ENCODE measurements at places on chromosomes 6 and 20.

GRCh38 chr6:7959453-7959852 is 48.9 kb upstream of the TXNDC5 start:
- no peak for DNase-seq

GRCh38 chr20:36919715-36920333 is 31.7 kb downstream of the SAMHD1 start:
- peak; percentile 66 for DNase-seq

DNA sequence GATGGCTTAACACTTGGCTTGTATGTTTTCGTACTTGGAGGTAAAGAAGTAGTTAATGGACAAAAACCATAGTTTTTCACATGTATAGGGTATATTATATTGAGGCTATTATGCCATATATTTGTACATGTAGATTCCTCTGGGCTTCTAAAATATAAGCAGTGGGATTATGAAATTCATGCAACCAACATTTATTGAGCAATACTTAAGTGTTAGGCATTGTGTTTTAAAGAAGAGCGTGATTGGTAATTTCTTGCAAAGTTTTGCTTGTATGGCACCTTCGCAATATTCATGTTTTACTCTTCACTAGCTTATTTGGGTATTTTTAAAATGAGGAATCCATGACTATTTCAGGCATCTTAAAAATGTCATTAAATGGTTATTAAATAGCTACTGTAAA is 2.5 kb downstream of the TULP4 start:
- DNase-seq, result no peak

- peak; percentile 47 for DNase-seq
These were observed 42.2 kb downstream of the GFOD1 start for GRCh38 chr6:13445005-13445743.

GRCh38 chr20:41608606-41609005 is 9.6 kb downstream of the CHD6 start:
- no peak for DNase-seq

DNA sequence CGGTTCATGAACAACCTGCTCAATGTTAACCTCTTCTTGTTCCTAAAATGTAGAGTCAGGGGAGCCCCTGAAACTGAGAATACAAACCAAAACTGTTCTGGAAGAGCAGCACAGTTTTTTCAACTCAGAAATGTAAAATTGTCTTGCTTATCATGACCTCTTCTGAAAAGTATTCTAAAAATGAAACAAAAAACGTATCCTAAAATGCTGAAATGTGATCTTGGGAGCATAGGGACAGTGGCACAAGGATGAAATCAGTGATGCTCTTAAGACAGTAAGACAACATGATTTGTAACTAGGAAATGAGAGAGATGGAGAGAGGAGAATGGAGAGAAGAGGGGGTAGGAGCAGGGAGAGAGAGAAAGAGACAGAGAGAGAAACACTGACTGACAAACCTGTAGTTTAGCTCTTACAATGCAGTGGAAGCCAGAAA is 27.5 kb downstream of the NCOA7 start:
- DNase-seq, result no peak

DNA sequence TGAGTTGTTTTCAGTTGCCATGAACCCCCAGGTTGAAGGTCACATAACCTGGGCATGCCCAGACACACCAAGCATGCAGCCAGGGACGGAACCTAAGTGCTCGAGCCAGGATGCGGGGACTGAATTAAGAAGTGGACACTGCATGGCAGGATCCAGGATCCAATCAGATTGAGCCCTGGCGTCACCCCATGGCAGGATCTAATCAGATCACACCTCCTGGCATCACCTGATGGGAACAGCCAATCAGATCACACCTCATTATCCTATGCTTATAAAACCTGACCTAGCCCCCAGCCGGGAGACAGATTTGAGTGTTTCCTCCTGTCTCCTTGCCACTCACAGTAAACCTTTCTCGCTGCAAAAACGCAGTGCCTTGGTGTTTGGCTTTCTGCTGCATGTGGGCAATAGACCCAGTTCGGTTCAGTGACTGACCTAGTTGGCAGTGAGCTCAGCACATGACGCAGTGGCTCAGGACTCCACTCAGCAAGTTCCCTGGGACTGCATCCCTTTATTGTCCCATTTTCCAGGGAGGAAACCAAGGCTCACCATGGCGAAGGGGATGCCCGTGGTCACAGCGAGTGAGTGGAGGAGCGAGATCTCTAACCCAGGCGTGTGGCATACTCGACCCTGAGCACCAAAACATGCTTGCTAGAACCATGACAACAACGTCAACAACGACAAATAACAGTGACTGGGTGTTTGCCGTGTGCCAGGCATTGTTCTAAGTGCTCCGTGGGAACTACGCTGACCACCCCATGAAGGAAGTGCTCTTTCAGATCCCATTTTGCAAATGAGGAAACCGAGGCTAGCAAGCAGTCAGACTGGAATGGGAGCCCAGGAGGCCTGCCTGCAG is 66.3 kb downstream of the RBM38 start:
- DNase-seq, result no peak

DNA sequence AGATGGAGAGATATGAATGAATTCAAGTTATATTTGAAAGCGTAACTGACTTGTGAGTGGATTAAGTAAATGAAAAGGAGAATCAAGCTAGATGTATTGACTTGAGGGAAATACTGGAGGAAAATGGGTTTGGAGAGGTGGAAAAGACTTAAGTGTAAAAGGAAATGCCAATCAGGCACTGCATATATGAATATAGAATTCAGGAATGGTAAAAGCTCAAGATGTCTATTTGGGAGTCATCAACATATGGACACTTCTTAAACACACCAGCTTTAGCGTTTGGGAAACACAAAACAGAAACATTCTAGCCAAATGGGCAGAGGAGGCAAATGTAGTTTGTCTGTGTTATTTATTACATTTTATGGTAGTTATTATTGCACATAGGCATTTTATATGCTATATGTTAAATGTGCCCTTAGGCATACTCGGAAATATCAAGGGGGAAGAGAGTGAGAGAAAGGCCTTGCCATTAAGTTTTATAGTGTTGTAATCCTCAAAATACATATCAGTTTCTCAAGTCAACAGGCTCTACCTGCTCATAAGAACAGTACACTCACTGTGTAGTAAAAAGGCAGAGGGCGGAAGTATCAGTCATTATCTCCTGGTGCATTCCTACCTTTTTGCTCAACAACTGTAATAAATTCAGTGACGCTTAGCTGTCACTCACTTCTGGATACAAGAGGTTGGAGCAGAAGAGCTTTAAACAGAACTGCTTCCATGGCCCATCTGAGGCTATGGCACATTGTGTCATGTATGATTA is 33.7 kb upstream of the ME1 start:
- DNase-seq, result no peak

DNA sequence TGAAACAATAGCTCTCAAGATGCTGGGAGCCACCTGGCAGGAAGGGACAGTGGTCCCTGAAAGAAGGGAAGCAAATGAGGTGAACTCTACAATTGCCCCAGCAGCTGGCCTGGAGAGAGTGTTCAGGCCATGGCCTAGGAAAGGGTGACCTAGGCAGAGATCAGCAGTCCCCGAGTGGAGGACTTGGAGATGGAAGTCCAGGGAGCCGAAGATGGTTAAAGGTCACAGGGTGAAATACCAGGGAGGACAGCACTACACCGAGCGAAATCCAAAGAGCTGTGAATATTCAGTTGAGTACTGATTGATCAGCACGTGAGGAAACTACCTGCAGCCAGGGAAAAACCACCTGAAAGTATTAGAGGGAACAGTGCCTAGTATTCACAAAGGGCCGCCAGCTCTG is 133.1 kb downstream of the HIVEP2 start:
- no peak for DNase-seq
